ENCODE measurements at places on chromosomes 12 and 14.

- DNase-seq: peak; percentile 16
Measured at GRCh38 chr12:90959538-90960139, 4.7 kb upstream of the CCER1 start.

GRCh38 chr14:58912799-58913432, 275.2 kb downstream of the DACT1 start:
- DNase-seq: no peak

DNA sequence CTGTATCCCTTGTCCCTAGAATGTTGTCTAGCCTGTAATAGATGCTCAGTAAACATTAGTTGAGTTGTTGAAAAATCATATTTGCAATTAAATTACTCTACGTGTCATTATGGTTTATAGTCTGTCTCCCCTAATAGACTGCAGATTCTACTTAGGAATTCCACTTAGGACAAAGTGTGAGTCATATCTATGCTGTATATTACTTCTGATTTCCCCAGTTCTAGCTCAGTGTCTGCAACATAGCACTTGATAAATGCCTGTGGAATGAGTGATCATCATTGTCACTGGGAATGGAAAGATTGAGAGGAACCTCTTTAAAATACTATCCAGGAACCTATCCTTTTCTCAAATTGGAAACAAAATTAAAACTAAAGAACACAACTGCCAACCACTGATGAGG, 99.3 kb downstream of the TBX5 start:
- no peak for DNase-seq

DNA sequence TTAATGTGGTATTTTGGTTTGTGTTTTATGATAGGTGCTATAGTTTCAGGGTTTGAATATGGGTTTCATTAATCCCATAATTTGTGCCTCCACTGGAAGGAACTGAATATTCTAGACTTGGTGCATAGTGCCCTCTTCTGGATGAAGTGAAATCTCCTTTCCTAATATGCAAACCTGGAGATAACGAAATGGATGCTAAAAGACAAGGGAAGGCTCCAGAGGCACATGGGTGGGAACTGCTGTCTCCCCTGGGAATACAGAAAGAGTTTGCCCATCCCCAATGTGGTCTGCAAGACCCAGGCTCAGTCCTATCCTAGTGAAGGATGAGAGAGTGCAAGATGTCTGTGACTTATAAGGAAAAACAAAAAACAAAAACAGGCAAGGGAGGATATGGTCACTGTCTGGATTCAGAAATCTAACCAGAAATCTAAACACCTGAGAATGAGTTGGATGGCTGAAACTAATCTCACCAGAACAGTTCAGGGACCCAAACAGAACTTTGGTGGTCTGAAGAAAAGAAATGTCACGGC, 142.3 kb upstream of the TMPO start:
- DNase-seq: peak; percentile 12

GRCh38 chr14:23430723-23431085, 4.8 kb downstream of the MYH7 start:
- no peak for DNase-seq

GRCh38 chr12:62900686-62901272, 34.2 kb downstream of the PPM1H start:
- no peak for DNase-seq

- DNase-seq: no peak
Measured at GRCh38 chr12:8664228-8664913, 1.7 kb upstream of the MFAP5 start.

DNA sequence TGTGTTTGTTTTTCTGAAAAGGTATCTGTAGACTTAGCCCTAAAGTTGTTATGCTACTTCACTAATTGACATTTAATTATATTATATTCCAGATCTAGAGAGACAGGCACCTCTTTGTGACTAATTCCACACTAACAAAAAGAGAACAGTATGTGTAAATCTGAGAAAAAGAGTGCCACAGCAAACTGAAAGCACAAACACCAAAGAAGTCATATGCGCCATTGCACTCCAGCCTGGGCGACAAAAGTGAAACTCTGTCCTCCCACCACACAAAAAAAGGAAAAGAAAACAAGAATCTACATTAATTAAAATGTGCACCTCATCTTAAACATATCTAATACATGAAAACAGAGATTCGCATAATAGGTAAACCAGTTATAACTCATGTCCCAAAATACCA, 4.4 kb upstream of the CSRNP2 start:
- DNase-seq: peak; percentile 52

GRCh38 chr12:24719293-24719721, 229.6 kb downstream of the BCAT1 start:
- peak; percentile 77 for DNase-seq

DNA sequence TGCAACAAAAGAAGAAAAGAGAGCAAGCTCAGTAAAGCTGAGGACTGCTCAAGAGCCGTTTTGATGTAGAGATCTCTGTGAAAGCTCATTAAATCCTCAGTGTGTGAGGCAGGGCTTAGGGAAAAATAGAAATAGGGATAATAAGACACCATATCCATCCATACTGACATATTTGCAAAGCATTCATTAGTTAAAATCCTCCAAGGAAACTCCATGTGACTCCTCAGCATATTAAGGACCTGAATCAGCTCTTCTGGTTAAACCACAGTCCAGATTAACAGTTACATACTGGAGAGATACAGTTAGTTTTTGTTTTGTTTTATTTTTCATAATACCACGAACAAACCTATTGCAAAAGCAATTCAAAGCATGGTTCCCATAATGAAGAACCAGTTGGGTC, 288.2 kb downstream of the PAWR start:
- no peak for DNase-seq

DNA sequence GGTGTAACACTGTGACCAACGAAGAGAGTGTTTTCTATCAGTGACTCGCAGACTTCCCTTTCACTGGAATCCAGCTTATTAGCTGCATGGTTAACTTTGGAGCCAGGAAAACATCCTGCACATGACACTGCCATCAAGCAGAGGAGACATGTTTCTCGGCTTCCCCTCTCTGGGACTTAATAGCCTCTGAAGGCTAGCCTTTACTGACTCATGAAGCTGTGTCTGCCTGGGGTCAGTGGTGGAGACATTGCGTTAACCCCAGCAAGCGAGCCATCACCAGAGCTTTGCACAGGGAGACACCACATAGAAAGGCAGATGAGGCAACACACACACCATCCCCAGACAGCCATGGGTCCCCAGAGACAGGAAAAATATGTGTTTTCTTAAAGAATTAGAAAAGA, 126.9 kb upstream of the PRICKLE1 start:
- DNase-seq: no peak

DNA sequence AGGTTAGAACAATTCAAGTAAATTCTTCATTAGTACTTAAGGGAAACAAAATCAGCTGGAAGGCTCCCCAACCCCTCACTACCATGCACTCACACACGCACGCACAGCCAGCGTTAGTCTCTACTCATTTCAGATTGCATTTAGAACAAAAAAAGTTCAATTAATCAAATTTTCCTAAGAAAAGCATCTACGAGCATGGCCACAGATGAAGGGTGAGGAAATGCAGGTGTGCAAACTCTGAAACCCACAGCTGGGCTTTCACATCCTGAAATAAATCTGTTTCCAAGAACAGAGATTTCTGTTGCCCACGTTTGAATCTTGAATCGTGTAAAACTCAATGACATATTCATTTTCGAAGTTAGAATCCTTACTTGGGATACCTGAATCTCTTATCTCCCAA, 62.6 kb downstream of the SEL1L start:
- peak; percentile 16 for DNase-seq

DNA sequence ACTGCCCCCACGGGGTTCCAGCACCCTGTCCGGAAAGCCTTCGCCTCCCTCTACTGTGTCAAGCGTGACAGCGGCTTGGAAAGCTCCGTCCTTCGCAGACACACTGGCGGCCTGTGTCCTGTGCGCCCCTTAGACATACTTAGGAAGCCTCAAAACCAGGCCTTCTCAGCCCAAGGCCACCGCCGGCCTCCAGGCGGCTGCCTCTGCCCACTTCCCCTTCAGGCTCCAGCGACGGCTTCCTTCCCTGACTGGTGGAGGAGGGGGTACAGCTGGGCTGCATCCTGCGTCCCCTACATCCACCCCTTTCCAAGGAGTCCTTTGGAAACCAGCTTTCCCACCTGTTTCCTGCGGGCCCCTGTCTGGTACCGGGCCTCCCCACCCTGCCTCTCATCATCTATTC, 2.5 kb upstream of the CACNA2D4 start:
- no peak for DNase-seq

GRCh38 chr14:60943637-60944032, 37.2 kb downstream of the TRMT5 start:
- DNase-seq: no peak

DNA sequence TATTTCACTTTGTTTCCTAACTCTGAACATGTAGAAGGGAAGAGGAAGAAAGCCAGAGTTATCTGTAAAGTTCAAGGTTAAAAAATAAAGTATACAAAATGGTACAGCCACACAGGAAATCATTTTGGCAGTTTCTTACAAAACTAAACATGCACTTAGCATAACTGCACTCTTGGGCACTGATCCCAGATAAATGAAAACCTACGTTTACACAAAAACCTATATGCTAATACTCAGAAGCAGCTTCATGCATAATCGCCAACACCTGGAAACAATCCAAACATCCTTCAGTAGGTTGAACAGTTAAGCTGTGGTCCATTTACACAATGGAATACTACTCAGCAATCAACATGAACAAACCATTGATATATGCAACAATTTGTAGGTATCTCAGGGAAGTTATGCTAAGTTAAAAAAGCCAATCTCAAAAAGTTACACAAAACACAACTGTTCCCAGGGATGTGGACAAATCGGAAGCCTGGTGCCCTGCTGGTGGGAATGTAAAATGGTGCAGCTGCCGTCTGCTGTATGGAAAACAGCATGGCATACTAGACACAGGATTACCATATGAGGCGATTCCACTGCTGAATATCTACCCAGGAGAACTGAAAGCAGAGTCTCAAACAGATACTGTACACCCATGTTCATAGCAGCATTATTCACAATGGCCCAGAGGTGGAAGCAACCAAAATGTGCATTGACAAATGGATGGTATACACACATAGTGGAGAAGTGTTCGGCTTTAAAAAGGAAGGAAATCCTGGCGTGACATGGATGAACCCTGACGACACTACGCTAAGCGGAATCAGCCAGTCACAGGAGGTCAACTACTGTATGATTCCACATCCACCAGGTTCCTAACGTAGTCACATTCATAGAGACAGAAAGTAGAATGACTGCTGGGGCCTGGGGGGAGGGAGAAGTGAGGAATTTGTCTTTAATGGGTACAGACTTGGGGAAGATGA, 37.7 kb downstream of the NRDE2 start:
- DNase-seq: no peak

DNA sequence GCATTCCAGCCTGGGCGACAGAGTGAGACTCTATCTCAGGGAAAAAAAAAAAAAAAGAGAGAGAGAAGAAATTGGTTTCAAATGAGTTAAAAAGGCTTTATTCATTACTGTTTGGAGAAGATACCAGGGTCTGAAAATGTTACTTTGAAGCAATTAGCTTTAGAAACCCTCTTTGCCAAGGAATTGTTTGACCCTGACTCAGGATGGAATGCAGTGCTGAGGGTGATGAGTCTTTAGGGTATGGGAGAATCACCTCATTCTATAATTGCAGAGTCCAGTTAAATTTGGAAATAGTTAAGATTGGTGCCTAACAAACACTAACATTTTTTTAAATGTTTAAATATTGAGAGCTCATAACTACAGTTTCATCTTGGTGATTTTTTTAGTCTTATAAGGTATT, 13.3 kb downstream of the RAP1B start:
- DNase-seq: no peak

DNA sequence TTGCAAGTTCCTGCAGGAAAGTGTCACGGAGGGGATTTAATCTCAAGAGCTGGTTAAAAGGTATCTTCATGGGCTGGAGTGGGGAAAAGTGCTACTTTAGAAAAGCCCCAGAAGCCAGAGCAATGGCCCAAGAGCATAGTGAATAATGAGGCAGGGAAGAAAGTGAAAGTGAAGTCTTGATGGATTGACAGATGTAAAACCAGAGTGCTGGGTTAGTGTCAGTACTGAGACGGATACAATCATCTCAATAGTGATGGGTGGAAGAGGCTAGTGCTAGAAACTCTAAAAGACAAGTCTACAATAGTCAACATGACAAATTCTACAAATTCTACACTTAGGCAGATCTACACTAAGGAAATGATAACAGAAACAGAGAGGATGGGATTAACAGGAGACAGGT, 68.1 kb downstream of the CIT start:
- DNase-seq: no peak

DNA sequence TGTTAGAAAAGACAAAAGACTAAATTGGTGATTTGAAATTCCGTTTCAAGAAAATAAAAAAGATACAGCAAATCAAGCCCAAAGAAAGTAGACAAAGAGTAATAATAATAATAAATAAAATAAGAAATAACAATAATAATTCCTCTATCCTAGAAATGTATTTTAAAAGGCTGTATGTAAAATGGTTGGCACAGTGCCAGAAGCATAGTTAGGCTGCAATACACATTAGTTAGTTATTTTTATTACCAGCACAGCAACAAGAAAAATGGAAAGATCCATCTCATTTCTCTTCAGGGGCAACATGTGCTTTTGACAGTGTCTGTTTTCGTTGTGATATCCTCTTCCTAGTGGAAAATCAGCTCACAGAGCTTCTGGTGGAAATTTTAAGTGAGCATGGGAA, 174.1 kb upstream of the TMTC1 start:
- DNase-seq: no peak

GRCh38 chr12:24075650-24076049, 126.2 kb upstream of the SOX5 start:
- DNase-seq: no peak

GRCh38 chr12:120495186-120495730, 655 bp upstream of the DYNLL1 start:
- DNase-seq: no peak

GRCh38 chr14:30596935-30597334, 25.2 kb upstream of the SCFD1 start:
- DNase-seq: no peak

GRCh38 chr12:125221602-125222001, 156.4 kb downstream of the AACS start:
- no peak for DNase-seq

- peak; percentile 64 for DNase-seq
Measured at GRCh38 chr12:11576104-11576503, 73.4 kb upstream of the ETV6 start.

DNA sequence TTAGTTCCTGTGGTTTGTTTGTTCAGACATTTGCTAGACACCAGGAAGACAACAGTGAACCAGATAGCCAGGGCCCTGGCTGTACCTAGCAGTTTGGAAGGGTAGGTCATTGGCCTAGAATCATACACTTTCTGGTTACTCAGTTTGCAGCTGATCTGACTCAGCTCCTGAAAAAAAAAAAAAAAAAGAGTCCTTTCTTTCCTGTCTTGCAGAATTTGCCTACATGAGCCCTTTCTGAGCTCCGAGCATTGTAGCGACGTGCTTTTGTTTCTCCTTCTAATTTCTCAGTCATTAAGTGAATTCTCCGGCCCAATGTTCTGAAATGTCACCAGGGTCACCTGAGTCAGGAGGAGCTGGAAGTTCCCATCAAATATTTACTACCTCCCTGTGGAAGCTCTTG, 2.4 kb downstream of the CABP1 start:
- no peak for DNase-seq

GRCh38 chr12:50060120-50060468, 2.7 kb downstream of the ASIC1 start:
- no peak for DNase-seq

- no peak for DNase-seq
Measured at GRCh38 chr12:88398031-88398430, 182.2 kb downstream of the KITLG start.
